B cell (primary cell): ENCODE measurements at places on chromosomes 3 and 15.

GRCh38 chr3:54020436-54020835, 101.9 kb upstream of the CACNA2D3 start:
- DNase-seq = no peak

GRCh38 chr3:94137377-94137776, 74.5 kb downstream of the NSUN3 start:
- no peak for DNase-seq

GRCh38 chr3:117218641-117219048, 509.1 kb downstream of the TUSC7 start:
- no peak for DNase-seq

GRCh38 chr3:14550651-14551611, 10.8 kb upstream of the GRIP2 start:
- no peak for DNase-seq

GRCh38 chr15:78951841-78952238, 7.0 kb upstream of the CTSH start:
- DNase-seq = no peak

- DNase-seq = no peak
These were observed 39.7 kb downstream of the TBC1D2B start for GRCh38 chr15:78037779-78038305.

GRCh38 chr3:102536456-102536855, 101.6 kb downstream of the ZPLD1 start:
- DNase-seq = peak; percentile 50

GRCh38 chr3:117874028-117874690, 1160.5 kb downstream of the IGSF11 start:
- no peak for DNase-seq

- DNase-seq = no peak
These were observed 439.9 kb upstream of the RBMS3 start for GRCh38 chr3:28840976-28841376.

DNA sequence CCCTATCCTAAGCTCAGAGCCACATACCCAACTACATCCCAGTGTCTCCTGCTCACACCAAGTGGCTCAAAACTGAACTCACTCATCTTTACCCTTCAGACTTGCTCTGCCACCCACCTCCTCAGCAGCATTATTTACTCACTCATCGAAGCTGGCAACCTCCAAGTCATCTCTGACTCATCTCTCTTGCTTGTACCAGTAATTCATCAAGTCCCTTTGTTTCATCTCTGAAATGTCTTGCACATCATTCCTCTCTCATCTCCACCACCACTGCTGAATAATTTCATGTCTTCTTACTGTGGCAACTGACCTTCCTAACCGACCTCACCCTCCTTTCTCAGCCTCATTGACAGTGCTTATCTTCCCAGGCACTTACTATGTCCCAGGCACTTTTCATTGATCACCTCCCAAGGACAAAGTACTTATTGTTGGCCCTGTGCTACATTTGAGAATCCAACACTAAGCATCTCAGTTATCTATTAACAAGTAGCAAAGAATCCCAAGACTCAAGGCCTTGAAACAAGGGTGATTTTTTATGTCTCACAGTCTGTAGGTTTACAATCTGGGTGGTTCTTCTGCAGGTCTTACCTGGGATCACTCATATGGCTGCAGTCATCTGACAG, 82.0 kb downstream of the MRPL46 start:
- no peak for DNase-seq

DNA sequence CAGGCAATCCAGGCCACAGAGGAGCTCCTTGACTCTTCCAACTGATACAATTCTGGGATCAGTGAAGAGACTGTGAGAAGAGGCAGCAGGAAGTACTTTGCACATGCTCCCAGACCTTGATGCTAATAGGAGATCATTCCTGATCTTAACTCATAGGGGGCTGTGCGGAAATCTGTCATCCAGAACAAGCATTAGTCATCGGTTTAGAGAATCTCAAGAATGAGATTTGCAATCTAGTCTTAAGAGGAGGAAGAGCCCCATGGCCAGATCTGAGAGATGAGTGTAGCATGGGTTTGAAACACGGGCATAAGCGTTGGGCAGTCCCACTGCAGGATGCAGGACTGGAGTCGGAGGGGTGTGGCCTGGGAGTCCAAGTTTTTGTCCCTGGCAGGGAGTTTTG, 1081.1 kb downstream of the NAALADL2 start:
- DNase-seq = no peak

GRCh38 chr3:25453619-25454004, 25.5 kb downstream of the RARB start:
- no peak for DNase-seq

DNA sequence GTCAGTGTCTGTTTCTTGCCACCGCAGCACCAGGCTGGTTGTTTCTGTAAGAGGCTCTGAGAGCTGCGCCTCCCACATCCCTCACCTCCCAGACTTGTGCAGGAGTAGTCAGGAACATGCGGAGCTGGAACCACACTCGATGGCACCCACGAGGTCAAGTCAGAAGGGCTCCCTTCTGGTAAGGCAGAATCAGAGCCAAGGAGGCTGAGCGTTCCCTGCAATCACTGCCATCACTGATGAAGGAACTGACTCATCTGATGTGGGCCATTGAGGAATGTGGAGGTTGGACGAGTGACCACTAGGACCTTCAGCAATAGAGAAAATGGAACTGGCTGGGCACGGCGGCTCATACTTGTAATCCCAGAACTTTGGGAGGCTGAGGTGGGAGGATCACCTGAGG, 35.7 kb upstream of the BLM start:
- DNase-seq = no peak

GRCh38 chr15:58506783-58507668, 75.2 kb downstream of the LIPC start:
- no peak for DNase-seq

DNA sequence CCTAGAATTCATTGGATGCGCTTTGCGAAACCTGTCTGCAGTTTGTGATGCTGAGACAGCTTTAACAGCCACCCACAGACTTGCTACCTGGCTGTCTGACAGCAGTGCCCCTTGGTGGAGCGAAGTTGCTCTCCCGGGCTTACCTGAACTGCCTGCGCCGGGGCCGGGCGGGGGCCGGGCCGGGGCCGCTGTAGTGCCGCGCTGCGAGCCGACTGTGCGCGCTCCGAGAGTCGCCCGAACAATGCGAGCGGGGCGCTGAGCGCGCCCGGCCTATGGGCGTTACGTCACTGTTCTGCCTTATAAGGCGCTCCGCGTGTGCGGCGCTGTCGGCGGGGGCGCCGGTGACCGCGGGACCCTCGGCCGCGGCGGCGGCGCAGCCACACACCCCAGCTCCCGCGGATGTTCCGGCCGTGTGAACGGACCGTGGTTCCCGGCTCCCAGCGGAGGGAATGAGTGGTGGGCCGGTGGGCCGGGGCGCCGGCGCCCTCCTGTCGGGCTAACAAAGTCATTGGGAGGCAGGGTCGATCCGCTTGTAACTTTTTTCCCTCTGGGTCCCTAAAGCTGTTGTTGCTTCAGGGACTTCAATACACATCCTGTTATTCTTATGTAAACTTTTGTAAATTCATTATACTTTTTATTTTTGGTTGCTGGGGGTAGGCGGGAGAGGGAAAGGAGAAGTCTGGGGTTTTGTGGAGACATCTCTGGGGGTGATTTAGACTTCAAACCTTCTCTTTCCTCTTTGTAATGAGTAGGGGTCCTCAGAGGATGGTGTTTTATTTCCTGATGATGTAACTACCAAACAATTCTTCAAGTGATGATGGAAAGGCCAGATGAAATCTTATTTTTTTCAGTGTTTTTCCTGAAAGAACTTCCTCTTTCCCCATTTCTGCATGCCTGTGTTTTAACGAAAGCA, 58.5 kb downstream of the CMSS1 start:
- peak; percentile 86 for DNase-seq

GRCh38 chr3:53821631-53822121, 24.5 kb downstream of the CHDH start:
- DNase-seq = no peak

GRCh38 chr3:174303907-174304560, 555.1 kb upstream of the NAALADL2 start:
- no peak for DNase-seq

GRCh38 chr3:124201786-124202185, 209.9 kb upstream of the ROPN1 start:
- DNase-seq = no peak

GRCh38 chr3:52779837-52780585, 2.6 kb downstream of the ITIH1 start:
- no peak for DNase-seq

DNA sequence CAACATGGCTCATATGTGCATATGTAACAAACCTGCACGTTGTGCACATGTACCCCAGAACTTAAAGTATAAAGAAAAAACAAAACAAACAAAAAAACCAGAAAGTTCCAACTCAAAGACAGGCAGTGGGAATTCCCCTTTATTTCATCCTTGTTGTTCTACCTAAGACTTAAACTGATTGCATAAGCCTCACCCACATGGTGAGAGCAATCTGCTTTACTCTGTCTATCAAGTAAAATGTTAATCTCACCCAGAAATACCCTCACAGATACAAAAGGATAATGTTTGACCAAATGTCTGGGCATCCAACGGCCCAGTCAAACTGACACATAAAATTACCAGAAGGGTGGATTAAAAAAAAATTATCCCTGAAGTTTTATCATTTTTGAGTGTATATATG, 190.9 kb upstream of the PLSCR5 start:
- no peak for DNase-seq

- no peak for DNase-seq
These were observed 32.3 kb downstream of the NKIRAS1 start for GRCh38 chr3:23884481-23884880.

DNA sequence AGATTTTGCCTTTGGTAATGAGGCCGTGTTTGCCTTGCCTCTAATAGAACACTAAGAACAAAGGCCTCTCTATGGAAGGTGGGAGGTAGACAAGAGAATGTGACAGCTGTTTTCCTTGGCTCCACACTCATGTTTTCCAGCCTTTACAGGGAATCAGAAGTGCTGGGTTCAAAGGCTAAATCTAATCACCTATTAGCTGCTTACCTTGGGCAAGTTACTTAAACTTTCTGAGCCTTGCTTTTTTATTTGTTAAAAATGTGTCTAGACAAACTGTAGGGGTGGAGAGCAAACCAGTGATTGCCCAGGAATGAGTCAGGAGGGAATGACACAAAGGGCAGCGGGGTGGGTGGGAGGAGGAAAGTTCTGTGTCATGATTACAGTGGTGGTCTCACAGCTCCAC, 179.0 kb downstream of the P3H2 start:
- no peak for DNase-seq

DNA sequence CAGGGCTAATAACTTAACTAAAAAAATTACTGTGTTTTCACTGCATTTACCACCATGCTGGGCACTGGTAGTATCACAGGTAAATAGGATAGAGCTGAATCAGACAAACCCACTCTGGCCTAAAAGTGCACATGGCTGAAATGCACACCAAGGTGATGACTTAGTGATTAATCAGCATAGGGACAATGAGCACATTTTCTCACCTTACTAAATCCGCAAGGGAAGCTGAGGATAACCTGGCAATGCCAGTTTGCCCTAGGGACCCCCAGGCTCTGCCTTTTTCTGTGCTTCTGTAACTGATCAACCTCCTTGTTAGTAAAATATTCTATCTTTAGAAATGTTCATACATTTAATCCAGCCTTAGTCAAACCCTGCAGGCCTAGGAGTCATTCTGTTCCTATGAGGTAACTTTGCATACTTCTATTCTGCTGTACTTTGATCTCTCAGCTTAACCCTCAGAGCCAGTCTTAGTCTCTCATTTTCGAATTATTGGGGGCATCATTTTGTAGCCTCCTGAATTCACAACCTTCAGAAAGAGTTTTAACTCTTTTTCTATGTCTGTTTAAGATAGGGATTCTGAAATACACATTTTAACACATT, 562.9 kb upstream of the KCNMB2 start:
- no peak for DNase-seq

- no peak for DNase-seq
These were observed 99.7 kb upstream of the PLXNA1 start for GRCh38 chr3:126883241-126883640.

GRCh38 chr15:85707519-85708338, 87.0 kb downstream of the KLHL25 start:
- DNase-seq = no peak

DNA sequence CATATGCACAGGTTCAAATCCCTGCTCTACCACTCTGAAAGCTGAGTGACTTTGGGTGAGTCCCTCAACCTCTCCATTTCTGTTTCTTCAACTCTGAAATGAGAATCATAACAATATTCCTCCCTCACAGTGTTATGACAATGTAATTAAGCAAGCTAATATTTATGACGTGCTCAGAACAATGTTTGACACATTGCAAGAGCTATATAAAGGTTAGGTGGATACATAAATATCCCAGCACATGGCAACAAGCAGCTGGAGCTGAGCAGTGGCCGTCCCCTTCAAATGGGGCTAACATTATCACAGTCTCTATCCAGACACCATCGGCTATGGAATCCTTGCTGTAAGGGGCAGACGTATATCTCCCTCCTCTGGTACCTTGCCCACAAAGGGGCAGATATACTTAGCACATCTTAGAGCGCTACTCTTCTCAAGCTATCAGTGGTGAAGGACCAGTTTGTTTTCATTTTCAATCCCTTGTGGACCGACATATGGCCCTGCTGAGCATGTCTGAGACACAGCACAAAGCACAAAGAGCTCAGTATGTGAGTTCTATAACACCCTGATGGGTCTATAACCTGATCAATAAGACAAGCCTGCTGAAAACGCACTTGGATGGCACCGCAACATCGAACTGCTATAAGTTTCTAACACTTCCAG, 80.9 kb downstream of the PRICKLE2 start:
- no peak for DNase-seq
